Fibroblast of villous mesenchyme (primary cell): ENCODE measurements at places on chromosomes 12 and 14.

DNA sequence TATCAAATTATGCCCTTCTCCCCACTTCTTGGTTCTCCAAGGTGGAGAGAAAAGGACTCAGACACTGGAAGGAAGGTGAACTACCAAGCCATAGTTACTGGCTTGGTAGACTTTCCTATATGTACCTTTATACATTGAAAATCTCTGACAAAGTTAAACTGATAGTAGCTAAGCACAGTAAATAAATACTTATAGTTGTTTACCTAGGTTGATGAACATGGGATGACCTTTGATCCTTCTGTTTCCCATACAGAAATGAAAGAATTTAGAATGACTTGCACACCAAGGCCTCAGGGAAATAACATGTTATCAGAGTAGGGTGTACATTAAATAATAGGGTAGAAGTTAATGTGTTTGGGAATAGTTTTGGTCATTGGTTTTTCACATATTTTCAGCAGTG lies 6.7 kb downstream of the ARHGAP5 start:
- no peak for DNase-seq

DNA sequence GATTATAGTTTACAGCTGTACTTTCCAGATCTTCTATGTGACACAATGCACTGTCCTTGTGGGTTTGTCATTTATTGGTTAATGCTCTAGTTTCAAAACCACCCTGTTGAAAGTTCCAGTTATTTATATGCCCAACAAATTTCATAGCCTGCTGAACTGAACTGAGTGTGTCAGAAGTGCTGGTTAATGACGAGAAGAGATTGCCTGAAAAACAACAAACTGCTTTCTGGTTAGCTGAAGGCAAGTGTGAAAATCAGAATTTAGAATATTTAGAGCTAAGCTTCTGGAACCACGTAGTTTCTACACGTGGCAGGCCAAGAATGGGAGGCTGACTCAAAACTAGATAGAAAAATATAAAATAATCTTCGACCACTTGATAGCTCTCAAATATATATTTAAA lies 19.1 kb upstream of the RIN3 start:
- peak; percentile 25 for DNase-seq

GRCh38 chr12:93015871-93016751 lies 87.0 kb upstream of the EEA1 start:
- no peak for DNase-seq

GRCh38 chr14:75042035-75042434 lies 9.2 kb downstream of the MLH3 start:
- DNase-seq, result peak; percentile 55

DNA sequence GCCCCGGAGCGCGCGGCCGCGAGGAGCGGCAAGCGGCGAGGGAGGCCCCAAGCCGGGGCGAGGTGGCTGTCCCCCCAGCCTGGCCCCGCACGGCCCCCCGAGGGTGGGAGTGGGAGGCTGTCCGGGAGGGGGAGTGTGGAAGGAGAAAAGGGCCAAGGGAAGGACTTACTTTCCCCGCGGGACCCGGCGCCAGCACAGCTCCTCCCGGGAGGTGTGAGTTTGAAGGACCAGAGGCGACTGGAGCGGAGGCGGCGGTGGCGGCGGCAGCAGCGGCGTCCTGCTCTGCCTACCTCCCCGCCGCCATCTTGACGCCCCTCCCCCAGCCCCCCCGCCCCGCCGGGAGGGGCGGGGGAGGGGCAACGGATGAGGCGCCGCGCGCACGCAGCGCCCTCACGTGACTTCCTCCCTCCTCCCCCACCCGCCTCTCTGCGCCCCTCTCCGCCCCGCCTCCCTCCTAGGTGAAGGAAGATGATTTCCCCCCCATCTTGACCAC lies at the start of gene SBNO1:
TSS of gene SBNO1 (minus strand) at position 316 of the 493 bp plus-strand sequence. CDS start 14,406 bp downstream, outside the sequence.
- peak; percentile 92 for DNase-seq

GRCh38 chr12:24191117-24191516 lies 241.6 kb upstream of the SOX5 start:
- DNase-seq, result no peak

DNA sequence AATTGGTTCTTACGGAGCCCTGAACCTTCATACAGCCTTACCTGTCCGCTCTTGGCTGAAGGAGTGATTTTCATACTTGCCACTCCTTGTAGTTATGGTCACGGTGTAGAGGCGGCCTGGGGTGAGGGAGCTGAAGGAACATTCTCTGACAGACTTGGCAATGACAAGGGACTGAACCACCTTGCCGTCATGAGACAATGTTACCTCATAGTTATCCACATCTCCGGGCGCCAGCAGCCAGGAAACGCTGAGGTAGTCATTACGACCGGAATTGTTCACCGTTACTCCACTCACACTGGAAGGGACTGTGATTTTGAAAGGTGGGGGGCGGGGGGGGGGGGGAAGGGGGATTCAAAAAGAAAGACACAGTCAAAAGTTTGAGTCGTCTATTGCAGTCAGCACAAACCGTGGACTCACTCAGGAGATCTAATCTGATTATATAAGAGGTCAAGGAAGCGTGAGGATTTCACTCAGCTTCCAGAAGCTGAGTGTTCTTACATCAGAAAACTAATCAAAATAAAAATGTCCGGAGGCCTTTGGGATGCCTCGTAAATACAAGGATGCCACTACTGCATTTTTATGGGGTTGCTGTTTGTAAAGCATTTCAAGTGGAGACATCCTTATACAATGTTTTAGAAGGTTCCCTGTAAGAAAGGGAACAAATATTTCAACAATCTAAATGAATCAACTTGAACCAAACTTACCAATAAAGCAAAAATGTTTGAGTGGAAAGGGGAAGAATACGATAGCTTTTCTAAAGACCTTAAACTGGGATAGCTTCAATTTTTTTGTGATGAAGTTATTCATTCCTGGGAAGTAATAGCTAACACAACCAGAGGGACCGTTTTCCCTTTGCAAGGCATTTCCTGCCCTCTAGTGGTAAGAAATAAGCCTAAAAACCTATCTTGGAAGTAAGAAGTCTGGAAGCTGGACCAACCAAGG lies 60.6 kb downstream of the PTPRB start:
- DNase-seq, result peak; percentile 83

- no peak for DNase-seq
These were observed 1.3 kb upstream of the P3H3 start for GRCh38 chr12:6826734-6827436.

- DNase-seq, result peak; percentile 92
These were observed 20.9 kb downstream of the DMAC2L start for GRCh38 chr14:50333014-50333509.

GRCh38 chr14:37452323-37452722 lies 142.7 kb downstream of the FOXA1 start:
- DNase-seq, result no peak

DNA sequence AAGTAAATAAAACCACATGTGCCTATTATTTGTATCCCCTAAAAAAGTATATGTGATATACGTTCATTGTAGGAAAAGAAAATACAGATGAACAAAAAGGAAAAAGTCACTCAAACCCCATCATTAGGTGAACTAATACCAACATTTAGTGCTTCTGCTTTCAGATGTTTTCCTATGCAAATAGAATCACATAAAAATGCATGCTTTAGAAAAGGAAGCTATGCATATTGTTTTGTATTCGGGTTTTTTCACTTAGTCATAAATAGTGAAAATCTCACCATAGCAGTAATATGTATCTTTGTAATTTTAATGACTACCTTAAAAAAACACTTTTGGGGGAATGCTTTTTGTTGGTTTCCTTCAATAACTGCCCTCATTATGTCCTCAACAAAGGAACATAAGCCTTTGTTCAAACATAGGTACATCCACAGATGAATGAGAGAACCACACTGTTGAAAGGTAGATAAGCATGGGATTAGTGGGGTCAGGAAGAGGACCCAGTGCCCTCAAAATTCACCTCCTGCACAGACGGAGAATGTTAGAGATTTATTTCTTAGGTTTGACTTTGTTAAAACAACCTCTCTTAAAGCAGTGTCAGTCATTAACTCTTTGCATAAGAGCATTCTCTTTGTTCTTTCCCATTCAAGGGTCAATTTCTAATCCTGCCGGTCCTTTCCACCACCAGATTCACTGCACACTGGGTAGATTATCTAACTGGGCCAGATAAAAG lies 6.5 kb downstream of the AMDHD1 start:
- DNase-seq, result no peak

GRCh38 chr12:75722714-75723200 lies 211.3 kb upstream of the KRR1 start:
- peak; percentile 85 for DNase-seq

DNA sequence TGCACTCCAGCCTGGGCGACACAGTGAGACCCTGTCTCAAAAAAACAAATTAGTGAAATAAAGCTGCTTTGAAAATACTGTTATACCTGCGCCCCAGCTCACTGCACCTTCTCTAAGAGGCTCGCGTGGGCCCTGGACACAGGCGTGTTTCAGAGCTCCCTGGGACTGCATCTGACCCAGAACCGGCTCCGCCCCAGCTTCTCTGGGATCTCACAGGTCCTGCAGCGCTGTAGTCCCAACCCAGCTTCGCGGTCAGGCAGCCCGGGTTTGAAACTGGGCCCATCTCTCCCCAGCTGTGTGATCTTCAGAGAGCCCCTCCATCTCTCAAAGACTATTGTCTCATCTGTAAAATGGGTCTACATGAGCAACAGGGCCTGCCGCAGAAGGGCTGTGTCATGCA lies 7.5 kb downstream of the RIMBP2 start:
- no peak for DNase-seq

DNA sequence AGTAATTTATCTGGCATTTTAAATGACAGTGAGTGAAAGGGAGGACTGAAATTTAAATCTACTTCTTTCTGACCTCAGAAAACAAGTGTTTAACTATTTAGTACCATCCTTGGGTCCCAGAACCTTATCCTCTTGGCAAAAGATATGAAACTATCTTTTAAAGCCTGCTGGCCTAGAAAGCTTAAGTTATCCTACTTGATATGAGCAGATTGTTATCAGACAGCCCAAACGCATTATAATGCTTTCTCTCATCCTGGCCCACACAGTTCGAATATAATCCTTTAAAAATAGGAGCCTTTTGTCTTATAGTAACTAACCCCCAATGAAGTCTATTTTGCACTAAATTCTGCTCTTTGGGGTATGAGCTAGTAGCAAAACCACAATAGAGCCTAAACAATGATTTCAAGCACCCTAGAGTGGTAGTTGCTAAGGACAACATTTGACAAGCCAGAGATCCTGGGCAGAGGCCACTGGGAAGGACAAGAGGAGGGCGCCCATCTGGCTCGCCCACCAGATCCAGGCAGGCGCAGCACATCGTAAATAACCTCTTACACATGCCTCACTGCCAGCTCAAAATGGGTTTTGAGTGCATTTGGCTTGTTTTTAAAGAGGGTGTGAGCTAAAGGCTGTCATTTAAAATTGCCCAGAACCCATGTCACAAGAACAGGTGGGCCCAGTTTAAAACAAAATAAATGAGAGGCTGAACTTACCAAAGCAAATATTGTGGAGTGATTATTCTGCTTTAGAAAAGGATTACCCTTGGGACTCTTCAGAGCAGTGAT lies 37.7 kb upstream of the CRY1 start:
- no peak for DNase-seq
